Adrenal gland (tissue), 19 donors: ENCODE measurements at places on chromosomes 11 and 22. TPM values are rescaled to one million over a fixed set of nuclear protein-coding genes. Genes with fewer than 3 reads are reported as not detected.

- H3K4me3 ChIP-seq: no peak overlapping the region
- peaks cover 8% of the 10 kb centered on the region for H3K4me1 ChIP-seq
- peak overlapping the region; percentile 26 for H3K27ac ChIP-seq
- H3K36me3 ChIP-seq: peaks cover 23% of the 10 kb centered on the region
- DNase-seq: no peak
Measured at GRCh38 chr22:19983741-19984140, 32.9 kb downstream of the ARVCF start.

DNA sequence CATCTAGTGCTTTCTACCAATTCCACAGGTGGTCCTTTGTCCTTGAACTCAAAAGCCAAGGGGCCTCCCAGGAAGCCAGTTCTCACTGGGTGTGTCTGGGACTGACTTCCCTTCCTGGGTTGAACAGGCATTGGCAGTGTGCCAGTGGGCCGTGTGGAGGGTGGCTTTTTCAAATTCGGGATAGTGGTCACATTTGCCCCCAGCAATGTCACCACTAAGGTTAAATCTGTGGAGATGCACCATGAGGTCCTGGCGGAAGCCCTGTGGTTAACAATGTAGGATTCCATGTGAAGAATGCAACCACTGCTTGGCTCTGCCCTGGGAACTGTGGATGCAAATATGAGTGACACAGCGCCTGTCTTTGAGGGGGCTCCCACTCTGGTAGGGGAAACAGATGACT lies 53.2 kb upstream of the MTNR1B start:
- no peaks in the 10 kb centered on the region for H3K36me3 ChIP-seq
- DNase-seq: no peak
- no peaks in the 10 kb centered on the region for H3K27me3 ChIP-seq
- no peaks in the 10 kb centered on the region for H3K4me1 ChIP-seq
- no peak overlapping the region for H3K4me3 ChIP-seq
- no peak overlapping the region for H3K27ac ChIP-seq

Gene FAM111B
- total RNA-seq: not detected

GRCh38 chr11:63535734-63536133 lies 874 bp upstream of the PLAAT4 start:
- H3K27ac ChIP-seq: no peak overlapping the region
- H3K27me3 ChIP-seq: no peaks in the 10 kb centered on the region
- no peak overlapping the region for H3K4me3 ChIP-seq
- no peaks in the 10 kb centered on the region for H3K36me3 ChIP-seq

DNA sequence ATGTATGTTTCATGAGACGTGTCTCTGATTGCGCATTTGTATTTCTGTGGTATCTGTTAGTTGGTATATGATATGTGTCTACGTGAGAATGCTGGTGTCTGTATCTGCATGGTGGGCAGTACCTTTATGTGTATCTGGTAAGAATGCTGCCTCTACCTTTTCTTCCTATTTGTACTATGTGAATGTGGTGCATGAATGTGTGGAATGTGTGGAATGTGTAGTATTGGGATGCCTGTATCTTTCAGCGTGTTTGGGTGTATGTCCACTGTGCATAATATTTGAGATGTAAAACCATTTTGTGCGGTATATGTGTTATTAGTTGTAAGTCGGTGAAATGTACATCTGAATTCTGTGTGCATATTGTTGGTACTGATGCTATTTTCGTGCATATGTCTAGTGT lies 2.3 kb upstream of the OR51E1 start:
- no peaks in the 10 kb centered on the region for H3K27me3 ChIP-seq
- no peak for DNase-seq
- no peak overlapping the region for H3K4me3 ChIP-seq
- no peak overlapping the region for H3K27ac ChIP-seq
- no peaks in the 10 kb centered on the region for H3K4me1 ChIP-seq

- no peaks in the 10 kb centered on the region for H3K27me3 ChIP-seq
- H3K27ac ChIP-seq: no peak overlapping the region
- H3K4me3 ChIP-seq: no peak overlapping the region
- H3K4me1 ChIP-seq: no peaks in the 10 kb centered on the region
- DNase-seq: no peak
- H3K36me3 ChIP-seq: no peaks in the 10 kb centered on the region
Measured at GRCh38 chr11:93840180-93840579, 10.2 kb downstream of the VSTM5 start.

DNA sequence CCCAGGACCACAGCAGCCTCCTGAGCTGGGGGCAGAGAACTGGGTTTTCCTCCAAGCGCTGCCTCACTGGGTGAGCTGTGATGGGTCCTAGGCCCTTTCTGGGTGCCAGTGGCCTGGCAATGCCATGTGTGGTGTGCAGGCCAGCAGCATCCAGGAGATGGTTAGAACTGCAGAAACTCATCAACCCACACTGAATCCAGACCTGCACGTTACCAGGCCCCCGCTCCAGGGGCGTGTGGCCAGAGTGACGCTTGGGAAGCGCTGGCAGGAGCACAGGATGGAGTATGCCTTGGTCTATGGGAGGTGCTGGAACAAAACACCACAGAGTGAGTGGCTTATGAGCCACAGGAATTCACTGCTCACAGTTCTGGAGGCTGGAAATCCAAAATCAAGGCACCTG lies 97.0 kb downstream of the MN1 start:
- no peaks in the 10 kb centered on the region for H3K27me3 ChIP-seq
- no peaks in the 10 kb centered on the region for H3K4me1 ChIP-seq
- no peak overlapping the region for H3K4me3 ChIP-seq

DNA sequence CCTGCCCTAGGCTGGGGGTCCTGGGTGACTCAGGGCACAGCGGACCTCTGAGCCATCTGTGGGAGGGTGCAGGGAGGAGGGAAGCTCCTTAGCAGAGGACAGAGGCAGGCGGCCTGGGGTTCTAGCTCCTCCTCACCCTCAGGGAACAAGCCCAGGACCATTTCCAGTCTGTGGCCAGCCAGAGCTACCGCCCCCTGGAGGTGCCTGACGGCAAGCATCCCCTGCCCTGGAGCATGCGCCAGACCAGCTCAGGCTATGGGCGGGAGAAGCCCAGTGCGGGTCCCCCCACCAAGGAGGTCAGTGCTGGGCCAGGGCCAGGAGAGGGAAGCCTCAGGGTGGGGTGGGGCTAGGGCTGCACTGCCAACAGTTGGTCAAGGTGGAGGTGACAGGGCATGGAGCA lies 26.0 kb upstream of the LRRC10B start:
- H3K36me3 ChIP-seq: no peaks in the 10 kb centered on the region
- no peak overlapping the region for H3K27ac ChIP-seq
- no peaks in the 10 kb centered on the region for H3K4me1 ChIP-seq

Gene OR5B21
- total RNA-seq: not detected

Gene EXPH5
- total RNA-seq: 0.67 TPM

Gene OR4A16
- not detected for total RNA-seq

Gene MRGPRX3
- not detected for total RNA-seq

DNA sequence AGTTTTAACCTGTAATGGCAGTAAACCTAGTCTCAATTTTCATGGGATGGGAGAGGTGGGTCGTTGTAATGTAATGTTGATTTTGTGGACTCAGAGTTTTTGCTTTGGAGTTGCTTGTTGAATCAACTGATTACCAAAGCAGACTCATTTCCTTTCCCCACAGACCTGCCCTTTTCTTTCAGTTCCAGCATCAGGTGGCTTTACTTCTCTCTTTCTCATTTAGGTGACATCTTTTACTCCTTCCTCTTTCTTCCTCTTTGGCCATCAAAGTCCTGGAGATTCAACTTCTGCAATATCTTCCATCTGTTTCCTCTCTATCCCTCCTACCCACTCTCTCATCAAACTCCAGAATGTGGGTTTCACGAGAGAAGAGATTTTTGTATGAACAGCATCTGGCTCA lies 313.9 kb downstream of the TMEM135 start:
- no peak overlapping the region for H3K27ac ChIP-seq
- no peaks in the 10 kb centered on the region for H3K27me3 ChIP-seq
- no peak overlapping the region for H3K4me3 ChIP-seq

DNA sequence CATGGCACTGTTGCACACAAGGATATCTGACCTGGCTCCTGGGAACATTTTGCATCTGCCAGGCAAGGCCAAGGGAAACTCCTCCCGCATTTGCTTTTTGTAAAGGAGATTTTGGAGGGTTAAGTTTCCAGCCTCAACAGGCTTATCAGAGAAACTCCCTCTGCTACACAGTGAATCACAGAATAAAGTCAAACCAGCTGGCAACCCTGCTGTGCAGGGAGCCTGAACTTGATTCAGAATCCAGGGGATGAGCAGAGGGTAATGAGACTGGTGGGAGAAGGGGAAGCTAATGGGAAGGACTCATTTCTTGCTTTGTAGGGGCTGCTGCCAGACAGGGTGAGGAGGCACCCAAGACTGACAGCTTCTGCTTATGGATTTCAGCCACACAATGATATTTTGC lies 185.3 kb upstream of the ISX start:
- H3K4me3 ChIP-seq: no peak overlapping the region
- no peaks in the 10 kb centered on the region for H3K4me1 ChIP-seq
- no peak overlapping the region for H3K27ac ChIP-seq
- H3K36me3 ChIP-seq: no peaks in the 10 kb centered on the region
- no peaks in the 10 kb centered on the region for H3K27me3 ChIP-seq
- no peak for DNase-seq

Gene DDX6
- total RNA-seq: 108 TPM

DNA sequence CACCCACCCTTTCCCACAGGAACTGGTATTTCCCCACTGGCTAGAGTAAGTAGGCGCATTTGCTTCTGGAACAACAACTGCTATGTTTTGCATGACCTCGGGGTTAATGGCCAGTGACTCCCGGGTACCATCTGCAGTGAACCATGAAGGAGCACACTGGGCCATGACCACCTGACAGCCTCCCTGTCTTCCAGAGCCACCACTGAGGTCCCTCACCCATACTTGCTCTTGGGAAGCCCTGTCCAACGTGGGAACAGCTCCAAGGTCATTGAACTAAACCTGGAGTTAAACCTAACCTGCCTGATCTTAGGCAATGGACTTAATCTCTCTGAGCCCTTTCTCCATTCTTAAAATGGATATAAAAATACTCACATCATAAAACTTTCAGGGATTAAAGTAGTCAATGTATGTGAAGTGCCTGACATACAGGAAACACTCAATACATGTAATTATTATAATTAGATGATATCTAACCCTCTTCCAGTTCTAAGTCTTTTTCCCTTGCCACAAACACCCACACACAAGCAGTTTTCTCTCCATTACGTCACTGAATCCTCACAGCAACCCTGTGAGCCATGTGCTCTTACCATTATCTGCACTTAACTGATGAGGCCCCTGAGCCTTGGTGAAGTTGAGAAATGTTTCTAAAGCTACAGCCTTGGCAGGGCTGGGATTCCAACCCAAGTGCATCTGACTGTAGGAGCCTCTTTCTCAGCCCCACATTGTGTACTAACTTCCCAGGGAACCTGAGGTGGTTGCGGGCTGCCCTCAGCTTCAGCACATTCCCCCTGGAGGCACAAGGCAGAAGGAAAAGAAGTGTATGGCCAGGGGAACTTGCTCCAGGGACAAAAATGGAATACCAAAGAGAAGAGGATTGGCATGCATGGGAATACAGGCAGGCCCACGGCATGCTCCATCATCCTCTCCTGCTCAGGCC lies 74.5 kb upstream of the NCAM1 start:
- no peaks in the 10 kb centered on the region for H3K36me3 ChIP-seq
- H3K27me3 ChIP-seq: no peaks in the 10 kb centered on the region
- H3K27ac ChIP-seq: no peak overlapping the region
- no peak overlapping the region for H3K4me3 ChIP-seq
- H3K4me1 ChIP-seq: peaks cover 3% of the 10 kb centered on the region

GRCh38 chr11:121446752-121447156 lies 5.4 kb upstream of the SORL1 start:
- no peak overlapping the region for H3K27ac ChIP-seq
- no peaks in the 10 kb centered on the region for H3K36me3 ChIP-seq
- H3K4me1 ChIP-seq: no peaks in the 10 kb centered on the region
- H3K4me3 ChIP-seq: no peak overlapping the region
- DNase-seq: no peak
- no peaks in the 10 kb centered on the region for H3K27me3 ChIP-seq

GRCh38 chr22:43955040-43955882 lies at the start of gene SAMM50:
Gene SAMM50, plus strand, starts transcription at chr22:43955442. Its CDS starts 136 bp downstream, at chr22:43955578.
- H3K27ac ChIP-seq: peak within 1 kb of the TSS; percentile 78
- no peaks in the 10 kb centered on the region for H3K36me3 ChIP-seq
- H3K27me3 ChIP-seq: no peaks in the 10 kb centered on the region

Gene UBQLN3
- 0.46 TPM for total RNA-seq

Gene MOV10L1
- 0.42 TPM for total RNA-seq

- H3K27me3 ChIP-seq: no peaks in the 10 kb centered on the region
- no peak overlapping the region for H3K4me3 ChIP-seq
- no peaks in the 10 kb centered on the region for H3K36me3 ChIP-seq
- DNase-seq: peak; percentile 83
- H3K27ac ChIP-seq: peak overlapping the region; percentile 85
Measured at GRCh38 chr11:61797263-61797944, 4.7 kb downstream of the FEN1 start.

- H3K36me3 ChIP-seq: peaks cover 30% of the 10 kb centered on the region
- H3K4me1 ChIP-seq: peaks cover 15% of the 10 kb centered on the region
- no peak for DNase-seq
- no peak overlapping the region for H3K4me3 ChIP-seq
- no peak overlapping the region for H3K27ac ChIP-seq
Measured at GRCh38 chr22:19971276-19972124, 29.9 kb upstream of the TXNRD2 start.

- no peaks in the 10 kb centered on the region for H3K27me3 ChIP-seq
- H3K27ac ChIP-seq: no peak within 1 kb of the TSS
- H3K4me3 ChIP-seq: no peak within 1 kb of the TSS
- H3K36me3 ChIP-seq: no peaks in the 10 kb centered on the region
- no peak for DNase-seq
- no peaks in the 10 kb centered on the region for H3K4me1 ChIP-seq
Measured at GRCh38 chr11:60088364-60088763, at the start of gene MS4A2. Gene MS4A2, plus strand, starts transcription at chr11:60088664. Its CDS starts 102 bp downstream, at chr11:60088766.

DNA sequence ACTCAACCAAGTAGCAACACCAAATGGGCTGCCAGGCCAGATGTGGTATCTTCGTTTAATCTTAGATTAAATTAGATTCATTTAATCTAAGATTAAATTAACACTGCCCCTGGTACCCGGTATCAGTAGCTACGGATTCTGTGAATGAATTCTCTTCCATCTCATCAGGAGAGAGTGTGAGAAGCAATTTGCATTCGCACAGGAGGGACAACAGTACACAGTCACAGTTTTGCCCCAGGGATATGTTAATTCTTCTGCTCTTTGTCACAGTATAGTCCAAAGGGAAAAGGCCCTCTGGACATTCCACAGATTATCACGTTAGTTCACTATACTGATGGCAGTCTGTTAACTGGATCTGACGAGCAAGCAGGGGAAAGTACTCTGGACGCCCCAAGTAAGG lies 22.9 kb downstream of the ASCL2 start:
- H3K36me3 ChIP-seq: no peaks in the 10 kb centered on the region
- H3K27ac ChIP-seq: no peak overlapping the region
- no peak for DNase-seq
- peaks cover 3% of the 10 kb centered on the region for H3K27me3 ChIP-seq
- no peaks in the 10 kb centered on the region for H3K4me1 ChIP-seq
- H3K4me3 ChIP-seq: no peak overlapping the region

Gene HTR3A
- 0.13 TPM for total RNA-seq

DNA sequence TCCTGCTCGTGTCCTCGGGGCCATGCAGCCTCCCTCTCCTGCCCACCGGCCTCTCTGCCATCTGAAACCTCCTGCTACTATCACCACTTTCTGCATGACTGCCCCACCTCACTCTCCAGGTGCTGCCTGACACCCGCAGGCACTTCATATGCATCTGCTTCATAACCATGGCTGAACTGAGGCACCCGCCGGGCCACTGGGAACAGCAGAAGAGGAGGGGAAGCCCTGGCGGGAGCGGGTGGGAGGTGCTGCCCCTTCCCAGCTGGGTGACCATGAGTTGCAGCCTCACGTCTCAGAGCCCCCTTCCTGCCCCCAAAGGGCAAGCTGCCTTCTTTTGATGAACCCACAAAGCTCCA lies 21.7 kb upstream of the PICK1 start:
- H3K36me3 ChIP-seq: no peaks in the 10 kb centered on the region

- peak; percentile 63 for DNase-seq
- H3K36me3 ChIP-seq: no peaks in the 10 kb centered on the region
- H3K4me1 ChIP-seq: no peaks in the 10 kb centered on the region
- no peak overlapping the region for H3K4me3 ChIP-seq
- no peaks in the 10 kb centered on the region for H3K27me3 ChIP-seq
- peak overlapping the region; percentile 73 for H3K27ac ChIP-seq
Measured at GRCh38 chr11:2306452-2306823, 4.6 kb downstream of the TSPAN32 start.
